ENCODE measurements at places on chromosomes 11 and 22.

DNA sequence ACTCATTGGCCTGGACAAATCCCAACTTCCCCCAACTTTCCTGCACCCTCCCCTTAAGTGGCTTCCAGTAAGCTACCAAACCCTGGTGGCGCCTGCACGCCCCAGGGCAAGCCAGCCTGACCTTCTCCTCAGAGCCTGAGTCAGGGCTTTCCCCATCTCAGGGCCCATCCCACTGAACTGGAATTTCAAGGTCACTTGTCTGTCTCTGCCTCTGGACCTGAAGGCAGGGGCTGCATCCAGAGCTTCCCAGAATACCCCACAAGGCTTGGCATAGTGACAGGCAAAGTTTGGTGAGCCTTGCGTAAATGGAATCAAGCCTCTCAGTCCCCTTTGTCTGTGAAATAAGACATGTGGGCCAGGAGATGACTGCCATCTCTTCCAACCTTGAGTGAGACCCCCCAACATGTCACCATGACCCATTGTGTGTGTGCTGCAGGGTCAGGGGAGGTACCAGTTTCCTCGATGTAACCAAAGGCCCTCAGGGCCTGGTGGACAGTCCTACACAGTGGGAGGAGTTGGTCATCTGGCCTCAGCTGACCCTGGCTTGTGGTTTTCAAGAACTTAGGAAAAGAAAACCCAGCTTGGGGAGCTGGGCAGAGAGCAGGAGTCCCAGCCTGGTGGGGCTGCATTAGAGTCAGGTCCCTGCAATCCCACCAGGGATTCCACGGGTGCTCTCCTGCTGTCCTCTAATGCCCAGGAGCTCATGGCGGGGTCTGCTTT, 8.9 kb downstream of the ALX4 start:
- no peak for DNase-seq

DNA sequence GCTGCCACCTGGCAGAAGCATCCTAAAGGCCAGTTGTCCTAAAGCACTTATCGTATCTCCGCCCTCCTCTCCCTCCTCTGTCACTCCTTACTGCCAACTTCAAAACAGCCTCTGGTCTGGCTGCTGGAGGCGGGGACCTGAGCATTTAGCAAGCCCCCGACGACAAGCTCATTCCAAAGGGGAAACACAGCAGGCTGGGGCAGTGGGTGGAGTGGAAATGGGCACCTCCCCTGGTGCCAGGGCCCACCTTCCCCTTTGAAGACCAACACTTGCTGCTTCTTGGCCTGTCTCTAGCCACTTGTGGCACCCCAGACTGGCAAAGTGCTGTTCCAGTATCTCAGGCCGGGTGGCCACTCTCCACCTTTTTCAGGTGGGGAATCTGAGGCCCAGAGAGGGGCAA, 3.6 kb downstream of the MAP3K11 start:
- no peak for DNase-seq

DNA sequence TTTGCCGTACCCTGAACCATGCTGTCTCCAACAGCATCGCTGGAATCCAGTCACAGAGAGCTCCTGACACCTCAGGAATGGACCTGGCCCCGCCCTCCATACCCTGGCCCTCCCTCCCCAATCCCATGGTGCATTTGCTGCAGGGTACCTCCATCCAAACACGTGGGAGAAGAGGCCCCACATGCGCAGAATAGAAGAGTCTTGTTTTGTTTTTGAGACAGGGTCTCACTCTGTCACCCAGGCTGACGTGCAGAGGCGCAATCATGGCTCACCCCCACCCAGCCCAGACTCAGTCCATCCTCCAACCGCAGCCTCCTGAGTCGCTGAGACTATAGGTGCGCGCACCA, 2.3 kb upstream of the PNPLA2 start:
- DNase-seq: no peak

- DNase-seq: no peak
Measured at GRCh38 chr11:14001597-14001996, 39.1 kb downstream of the SPON1 start.

DNA sequence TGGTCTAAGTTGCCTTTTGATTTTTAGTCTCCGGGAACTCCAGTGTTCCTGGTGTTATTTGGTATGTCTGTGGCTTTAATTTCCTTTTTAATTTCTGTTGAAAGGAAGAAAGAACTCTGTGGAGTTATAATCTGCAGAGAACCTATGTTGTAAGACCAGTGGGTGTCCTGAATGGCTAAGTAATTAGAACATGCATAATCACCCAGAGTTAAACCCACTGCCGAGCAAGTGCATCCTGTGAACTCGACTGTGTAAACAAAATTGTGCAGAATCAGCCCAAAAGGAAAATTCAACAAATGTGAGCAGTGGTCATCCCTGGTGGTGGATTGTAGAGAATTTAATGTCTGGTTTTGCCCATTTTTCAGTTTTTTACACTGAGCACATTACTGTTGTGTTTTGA, 162.5 kb downstream of the COMMD9 start:
- DNase-seq: no peak

DNA sequence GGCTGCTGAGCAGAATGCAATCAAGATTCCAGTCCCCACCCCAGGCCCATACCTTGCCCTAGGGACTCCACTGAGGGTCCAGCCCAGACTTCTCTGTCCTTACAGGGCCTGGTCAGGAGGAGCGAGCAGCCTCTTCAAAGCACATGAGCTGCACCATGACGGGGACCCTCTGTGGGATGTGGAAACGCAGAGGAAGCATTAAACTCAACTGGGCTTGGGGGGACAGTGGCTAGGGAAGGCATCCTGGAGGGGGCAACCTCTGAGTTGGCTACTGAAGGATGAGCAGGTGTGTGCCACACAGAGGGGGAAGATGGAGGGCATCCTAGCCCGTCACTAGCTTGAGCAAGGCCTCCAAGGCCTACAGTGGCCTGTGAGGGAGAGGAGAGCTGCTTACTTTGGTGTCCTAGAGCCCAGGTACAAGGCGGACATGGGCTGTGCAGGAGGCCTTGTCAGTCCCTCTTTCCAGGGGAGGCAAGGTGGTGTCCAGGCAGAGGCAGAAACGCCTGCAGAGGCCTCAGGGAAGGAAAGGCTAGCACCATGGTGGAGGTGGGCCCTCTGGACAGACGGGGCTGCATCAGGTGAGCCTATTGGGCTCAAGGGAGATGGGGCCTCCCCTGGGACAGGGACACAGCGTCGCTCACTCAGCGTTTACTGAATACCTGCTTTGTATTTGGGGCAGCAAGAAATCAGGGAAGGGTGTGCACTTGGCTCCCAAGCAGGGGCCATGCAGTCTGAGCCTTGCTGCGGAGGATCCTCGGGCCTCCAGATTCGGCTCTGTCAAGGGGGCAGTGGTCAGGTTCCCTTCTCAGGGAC, 14.3 kb downstream of the TTC38 start:
- no peak for DNase-seq

GRCh38 chr11:70437111-70437784, 38.9 kb downstream of the CTTN start:
- no peak for DNase-seq

DNA sequence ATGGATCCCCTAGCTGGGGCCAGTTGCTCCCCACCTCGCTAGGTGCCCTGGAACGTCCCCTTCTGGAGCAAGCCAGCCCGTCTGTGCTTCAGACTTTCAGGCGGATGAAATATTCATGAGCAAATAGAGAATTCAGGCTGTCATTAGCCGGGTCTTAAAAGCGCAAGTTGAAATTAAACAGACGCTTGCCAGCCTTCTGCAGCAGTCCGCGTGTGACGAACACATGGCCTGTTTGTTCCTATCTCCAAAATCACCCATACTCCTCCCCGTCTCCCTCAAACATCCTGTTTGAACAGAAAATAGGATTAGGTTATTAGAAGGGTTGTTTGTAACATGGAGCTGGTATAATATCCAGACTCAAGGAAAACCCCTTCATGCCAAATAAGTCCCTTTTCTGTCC, 38.7 kb downstream of the MYO18B start:
- no peak for DNase-seq

DNA sequence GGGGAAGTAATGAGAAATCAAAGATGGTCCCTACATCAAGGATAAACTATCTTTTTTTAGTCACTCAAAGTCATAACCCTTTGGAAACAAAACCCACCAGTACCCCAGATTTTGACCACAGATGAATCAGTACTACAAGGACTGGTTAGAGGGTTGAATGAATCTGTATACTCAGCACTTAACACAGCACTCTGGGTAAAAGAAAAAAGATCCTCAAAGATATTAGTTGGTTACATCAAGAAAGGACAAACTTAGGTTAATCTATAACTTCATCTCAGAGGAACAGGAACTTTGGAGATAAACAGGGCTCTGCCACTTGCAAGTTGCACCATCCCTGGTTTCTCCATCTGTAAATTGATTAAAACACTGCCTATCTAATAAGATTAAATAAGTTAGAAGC, 18.8 kb downstream of the SC5D start:
- no peak for DNase-seq

GRCh38 chr11:33375688-33376311, 118.6 kb downstream of the HIPK3 start:
- no peak for DNase-seq

DNA sequence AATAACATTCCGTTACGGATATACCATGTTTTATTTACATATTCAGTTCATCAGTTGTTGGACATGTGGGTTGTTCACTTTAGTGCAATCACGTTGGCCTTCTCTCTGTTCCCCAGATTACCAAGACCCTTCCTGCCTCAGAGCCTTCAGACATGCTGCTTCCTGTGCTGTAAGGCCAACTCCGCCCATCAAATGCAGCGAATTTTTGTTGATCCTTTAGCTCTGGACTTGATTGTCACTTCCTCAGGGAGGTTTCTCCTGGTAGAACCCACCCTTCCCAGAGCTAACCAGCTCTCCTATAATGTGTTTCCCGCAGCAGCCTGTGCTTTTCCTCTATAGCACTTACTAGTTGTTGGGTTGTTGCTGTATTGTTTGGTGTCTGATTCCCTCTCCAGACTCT, 39.4 kb downstream of the SWAP70 start:
- no peak for DNase-seq

GRCh38 chr11:31424652-31425051, 55.0 kb downstream of the DNAJC24 start:
- DNase-seq: no peak

DNA sequence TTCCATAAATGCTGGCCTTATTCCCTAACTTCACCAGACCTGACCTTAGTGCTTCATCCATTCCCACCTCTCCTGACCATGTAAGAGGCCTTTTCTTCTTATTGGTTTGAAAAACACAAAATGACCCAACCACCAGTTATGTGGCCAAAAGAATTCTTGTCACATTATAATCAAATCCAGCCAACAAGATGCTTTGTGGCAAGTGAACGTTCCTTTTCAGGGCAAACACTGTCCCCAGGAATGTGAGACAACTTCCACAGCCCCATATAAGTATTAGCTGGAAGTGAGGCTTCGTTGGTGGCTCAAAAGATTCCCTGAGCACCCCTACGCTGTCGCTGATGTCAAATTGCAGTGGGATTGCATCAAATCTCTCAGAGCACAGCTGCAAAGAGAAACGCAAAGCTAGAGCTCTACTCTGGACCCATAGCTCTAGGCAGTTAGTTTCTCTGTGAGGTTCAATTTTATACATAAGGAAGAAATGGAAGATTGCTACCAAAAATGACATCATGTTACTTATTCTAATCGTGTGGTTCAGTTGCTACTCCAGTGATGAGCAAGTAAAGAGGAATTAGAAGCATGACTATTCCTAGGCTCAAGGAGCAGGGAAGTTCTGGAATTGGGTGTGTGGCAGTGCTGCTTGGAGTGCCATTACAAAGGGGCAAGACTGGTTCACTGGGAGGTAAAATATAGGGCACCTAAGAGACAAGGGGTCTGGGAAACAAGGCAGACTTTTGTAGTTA, 26.1 kb downstream of the GLYATL1 start:
- no peak for DNase-seq

GRCh38 chr11:126061707-126062678, 673 bp downstream of the CDON start:
- DNase-seq: peak; percentile 32

GRCh38 chr11:70656252-70656651, 257.9 kb downstream of the CTTN start:
- no peak for DNase-seq

- DNase-seq: no peak
Measured at GRCh38 chr22:36985211-36985889, 33.9 kb downstream of the TST start.

Data from NCI-H510A (cell line).